HCEC 1CT (cell line): ENCODE measurements at places on chromosomes 13 and 19.

DNA sequence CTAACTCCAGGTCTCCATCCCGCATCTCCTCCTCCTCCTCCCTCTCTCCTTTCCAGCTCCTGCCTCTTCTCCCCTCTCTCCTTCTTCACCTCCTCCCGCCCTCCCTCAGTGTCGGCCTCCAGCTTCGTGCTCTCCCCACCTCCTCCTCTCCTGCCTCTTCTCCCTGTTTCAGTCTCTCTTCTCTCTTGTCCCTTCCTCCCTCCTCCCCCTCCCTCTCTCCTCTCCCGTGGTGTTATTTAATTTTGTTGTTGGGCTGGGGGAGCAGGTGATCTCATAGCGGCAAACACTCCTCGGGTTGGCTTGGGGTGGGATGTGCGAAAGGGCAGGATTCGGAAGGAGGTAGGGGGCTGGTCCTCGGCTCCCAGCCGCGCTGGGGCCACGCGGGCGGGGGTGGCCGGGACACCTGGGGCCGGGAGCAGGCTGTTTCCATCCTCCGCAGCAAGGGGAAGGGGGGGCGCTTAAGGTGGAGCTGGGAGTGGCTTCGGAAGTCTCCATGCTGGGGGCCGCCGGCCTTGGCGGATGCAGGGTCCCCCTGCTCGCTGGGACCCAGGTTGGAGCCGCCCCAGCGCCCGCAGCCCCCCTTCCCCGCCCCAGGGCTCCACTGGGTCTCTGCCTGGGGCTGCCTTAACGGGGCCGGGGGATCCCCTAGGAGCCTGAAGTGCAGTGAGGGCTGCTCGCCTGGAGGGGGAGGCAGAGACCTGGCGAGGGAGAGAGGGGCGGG, at the start of gene CA11:
CA11 (minus strand) TSS at position 187 of the 721 bp plus-strand sequence. CDS start 555 bp downstream, outside the sequence.
- DNase-seq, result peak; percentile 68

GRCh38 chr13:66553391-66553790, 676.7 kb downstream of the PCDH9 start:
- DNase-seq, result peak; percentile 38

GRCh38 chr19:45778010-45778661, 4.2 kb downstream of the DMPK start:
- DNase-seq, result no peak

GRCh38 chr19:58059003-58059670, at the start of gene ZNF135:
ZNF135 (plus strand) TSS chr19:58059282; CDS start chr19:58060003, 721 bp downstream.
- no peak for DNase-seq

DNA sequence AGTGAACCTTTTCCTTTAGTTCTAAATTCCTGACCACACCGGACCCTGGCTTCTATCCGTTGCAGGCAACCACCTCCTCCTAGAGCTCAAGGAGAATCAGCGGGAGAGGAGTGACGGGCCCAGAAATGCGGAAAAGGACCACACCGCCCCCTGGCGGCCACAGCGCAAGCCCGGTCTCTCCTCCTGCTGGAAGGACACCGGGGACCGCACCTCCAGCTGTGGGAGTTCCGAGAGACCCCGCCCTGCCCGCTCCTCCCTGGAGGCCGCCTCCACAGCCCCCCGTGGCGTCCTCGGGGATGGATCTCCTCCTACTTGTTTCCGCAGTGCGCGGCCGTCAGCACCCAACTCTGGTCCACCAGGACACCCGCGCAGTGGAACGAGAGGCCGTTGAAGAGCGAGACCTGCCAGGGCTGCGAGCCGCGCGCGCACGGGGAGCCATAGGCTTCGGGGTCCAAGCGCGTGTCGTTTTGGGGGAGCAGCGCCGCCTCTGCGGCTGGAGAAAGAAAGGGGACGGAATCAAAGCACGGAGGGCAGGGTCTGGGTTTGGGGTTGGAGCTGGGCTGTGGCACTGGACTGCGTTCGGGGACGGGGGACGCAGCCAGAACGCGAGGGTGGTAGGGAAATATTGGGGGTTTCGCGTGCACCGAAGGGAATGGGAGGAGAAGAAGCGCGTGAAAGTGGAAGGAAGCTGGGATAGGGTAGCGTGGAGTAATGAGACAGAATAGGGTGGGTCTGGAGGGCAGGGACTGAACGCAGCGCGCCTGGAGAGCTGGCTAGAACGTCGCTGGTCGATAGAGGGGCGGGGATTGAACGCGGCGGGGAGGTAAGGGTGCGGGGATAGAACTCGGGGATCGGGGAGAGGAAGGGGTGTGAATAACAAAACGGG, 2.5 kb downstream of the KLK10 start:
- DNase-seq, result no peak

- no peak for DNase-seq
Observed at GRCh38 chr13:44151474-44151873, 222.2 kb upstream of the SERP2 start.

GRCh38 chr19:4472174-4472974, at the start of gene HDGFL2:
HDGFL2 (plus strand) TSS chr19:4472297; CDS start chr19:4472351, 54 bp downstream.
- DNase-seq, result no peak

- DNase-seq, result peak; percentile 7
Observed at GRCh38 chr19:37930416-37930815, 23.4 kb downstream of the SIPA1L3 start.

DNA sequence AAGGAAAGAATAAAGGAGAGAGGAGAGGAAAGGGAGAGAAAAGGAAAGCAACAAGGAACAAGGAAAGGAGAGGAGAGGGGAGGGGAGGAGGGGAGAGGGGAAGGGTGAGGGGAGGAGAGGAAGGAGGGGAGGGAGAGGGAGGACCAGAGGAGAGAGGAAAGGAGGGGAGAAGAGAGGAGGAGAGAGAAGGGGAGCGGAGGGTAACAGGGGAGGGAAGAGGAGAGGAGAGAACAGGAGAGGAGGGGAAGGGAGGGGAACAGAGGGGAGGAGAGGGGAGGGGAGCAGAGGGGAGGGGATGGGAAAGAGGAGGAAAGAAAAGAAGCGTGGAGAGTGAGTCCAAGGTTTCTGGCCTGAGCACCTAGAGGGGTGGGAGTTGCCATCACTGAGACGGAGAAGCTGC, 26.7 kb downstream of the FAAP24 start:
- DNase-seq, result no peak

- peak; percentile 2 for DNase-seq
Observed at GRCh38 chr13:33931397-33932311, 113.7 kb downstream of the RFC3 start.

DNA sequence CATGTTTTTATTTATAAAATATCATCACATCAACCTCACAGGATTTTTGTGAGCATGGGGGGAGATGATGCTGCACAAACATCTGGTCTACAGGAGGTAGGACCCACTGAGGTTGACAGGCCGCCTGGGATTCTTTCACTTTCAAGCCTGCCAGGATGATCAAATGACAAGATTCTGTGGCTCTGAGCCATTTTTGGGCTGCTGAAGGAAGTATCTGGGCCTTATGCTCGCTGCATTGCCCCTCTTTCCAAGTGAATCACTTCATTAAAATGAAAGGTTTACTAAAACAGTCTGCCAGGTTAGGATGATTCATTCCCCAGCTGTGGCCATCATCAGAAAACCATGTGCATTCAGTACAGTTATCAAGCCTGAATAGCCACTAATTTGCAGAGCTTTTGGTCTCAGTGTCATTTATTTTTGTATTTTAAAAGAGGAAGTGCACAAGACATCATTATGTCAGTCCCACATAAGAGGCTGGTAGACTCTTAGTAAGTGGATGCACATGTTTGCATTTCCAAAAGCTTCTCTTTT, 34.4 kb downstream of the STARD13 start:
- peak; percentile 95 for DNase-seq

- peak; percentile 83 for DNase-seq
Observed at GRCh38 chr13:97359181-97360057, 74.5 kb upstream of the RAP2A start.

- DNase-seq, result no peak
Observed at GRCh38 chr13:102869948-102870676, 24.3 kb downstream of the ERCC5 start.

DNA sequence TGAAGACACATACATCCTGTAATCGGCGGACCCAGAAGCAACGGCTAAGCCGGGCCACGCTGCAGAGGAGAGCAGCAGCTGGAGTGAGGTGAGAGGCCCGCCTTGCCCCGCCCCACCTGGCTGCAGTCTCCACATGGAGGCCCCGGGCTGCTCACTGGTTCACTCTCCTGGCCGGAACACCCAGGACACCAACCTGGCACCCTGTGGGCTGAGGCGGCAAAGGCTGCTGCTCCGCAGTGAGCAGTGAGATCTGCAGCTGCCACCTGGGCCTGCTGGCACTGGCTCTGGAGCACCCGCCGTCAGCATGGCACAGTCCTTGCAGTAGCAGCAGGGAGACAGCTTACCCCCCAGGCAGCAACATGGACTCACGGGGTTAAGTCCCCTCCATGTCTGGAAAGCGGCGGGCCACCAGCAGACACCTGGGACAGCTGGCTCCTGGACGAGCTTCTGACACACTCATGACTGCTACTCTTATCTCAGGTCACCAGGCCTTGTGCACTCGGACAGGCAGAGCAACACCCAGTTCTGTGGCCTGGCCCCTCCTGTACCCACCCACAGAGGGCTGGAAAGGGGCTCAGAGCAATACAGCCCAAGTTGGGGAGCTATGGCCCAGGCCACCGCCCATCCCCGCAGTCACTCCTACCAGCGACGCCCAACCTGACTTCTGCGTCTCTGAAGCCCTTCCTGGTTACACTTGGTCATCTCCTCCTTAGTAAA, 13.2 kb upstream of the KPTN start:
- DNase-seq, result no peak

GRCh38 chr19:21472507-21472906, 32.9 kb upstream of the ZNF429 start:
- no peak for DNase-seq

DNA sequence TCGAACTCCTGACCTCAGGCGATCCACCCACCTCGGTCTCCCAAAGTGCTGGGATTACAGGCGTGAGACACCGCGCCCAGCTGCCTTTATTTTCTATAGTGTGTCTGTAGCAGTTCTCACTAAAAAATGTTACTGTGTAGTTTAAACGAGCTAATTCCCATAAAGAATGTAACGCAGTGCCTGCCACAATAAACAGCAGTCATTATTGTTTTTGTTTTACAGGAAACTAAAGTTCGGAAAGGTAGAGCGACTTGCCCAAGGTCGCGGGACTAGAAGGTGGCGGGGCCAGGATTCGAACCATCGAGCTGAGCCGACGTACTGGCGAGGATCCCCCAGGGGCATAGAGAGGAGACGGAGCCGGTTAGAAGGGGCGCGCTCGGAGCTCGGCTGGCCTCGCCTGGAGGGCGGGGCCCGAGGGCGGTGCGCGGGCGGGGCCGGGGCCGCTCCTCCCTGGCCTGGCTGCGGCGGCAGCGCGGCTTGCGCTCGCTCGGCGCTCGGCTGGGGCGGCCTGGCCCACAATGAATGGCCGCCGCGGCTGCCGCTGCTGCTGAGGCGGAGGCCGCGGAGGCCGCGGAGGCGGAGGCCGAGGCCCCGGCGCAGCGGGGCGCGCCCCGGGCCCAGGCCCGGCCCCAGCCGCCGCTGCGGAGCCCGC, at the start of gene NACC1:
NACC1 (plus strand) TSS at position 493 of the 652 bp plus-strand sequence. CDS start 16,944 bp downstream, outside the sequence.
- DNase-seq, result peak; percentile 94

- DNase-seq, result no peak
Observed at GRCh38 chr13:97353927-97354675, 79.9 kb upstream of the RAP2A start.

DNA sequence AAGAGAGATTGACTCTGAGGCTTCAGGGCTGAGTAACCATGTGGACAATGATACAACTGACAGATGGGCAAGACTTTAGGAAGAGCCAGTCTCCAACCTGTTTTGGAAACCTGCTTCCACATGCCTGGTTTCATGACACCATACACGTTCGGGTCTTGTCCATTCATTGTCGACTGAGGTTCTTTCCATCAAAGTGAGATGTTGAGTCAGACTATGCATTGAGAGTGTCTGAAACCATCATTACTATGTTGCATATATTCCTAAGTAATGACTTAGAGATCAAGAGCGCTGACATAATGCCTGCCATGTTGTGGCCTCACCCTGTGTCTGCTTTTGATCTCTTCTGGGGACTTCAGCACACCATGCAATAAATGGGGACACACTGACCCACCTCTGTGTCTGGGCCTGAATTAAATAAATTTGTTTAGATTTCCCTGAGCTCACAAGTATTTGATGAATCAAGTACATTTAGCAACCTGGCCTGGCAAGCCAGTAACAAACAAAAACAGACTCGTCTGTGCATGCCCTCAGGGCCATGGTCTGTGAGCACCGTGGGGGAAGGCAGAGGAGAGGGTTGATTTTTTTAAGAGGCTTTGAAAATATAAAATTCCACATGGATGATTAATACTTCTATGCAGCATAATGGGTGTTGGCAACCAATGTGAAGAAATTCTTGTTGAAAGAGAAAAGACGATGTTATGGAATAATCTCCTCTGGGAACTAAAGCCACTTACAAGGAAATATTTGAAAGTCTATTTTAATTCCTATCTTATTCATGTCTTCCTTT, 49.9 kb upstream of the UBAC2 start:
- DNase-seq, result peak; percentile 66

DNA sequence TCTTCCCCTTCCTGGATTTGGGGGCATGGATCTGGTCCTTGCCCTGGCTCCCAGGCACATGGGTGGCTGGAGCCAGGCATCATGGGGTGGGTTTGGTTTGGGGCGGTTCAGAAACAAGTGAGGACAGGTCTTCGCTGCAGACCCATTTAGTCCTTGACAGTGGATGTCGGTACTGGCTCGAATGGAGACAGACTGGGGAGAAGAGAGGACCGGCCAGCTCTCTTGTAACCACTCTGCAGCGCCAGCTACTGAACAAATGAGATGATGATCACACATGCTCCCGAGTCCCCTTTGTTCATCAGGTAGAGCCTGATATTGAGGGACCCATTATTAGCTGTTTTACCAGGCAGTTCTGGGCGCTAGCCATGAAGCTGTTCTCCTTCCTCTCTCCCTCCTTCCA, 64.5 kb downstream of the CHST8 start:
- no peak for DNase-seq
